T-cell (primary cell): ENCODE measurements at places on chromosomes 3 and 15. TPM values are rescaled to one million over a fixed set of nuclear protein-coding genes. Genes with fewer than 3 reads are reported as not detected.

DNA sequence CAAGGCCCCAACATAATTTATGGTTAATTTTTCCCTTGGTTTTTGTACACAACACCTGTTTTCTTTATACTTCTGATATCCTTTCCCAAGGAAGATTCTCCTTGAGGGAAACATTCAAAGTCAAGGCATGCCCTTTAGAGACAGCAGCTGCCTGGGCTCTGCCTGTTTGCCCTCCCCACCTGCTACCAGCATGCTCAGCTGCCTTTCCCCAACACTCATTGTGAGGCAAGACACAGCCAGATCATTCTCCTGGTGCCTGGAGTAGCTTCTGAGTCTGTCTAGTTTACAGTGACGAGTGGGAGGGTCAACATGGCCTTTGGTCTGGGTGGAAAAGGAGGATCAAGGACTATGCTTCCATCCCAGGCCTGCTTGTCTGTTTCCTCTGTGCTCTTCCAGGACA, 132.5 kb downstream of the EPHB1 start:
- no peak for DNase-seq
- no peak overlapping the region for H3K27ac ChIP-seq
- no peaks in the 10 kb centered on the region for H3K36me3 ChIP-seq
- no peak overlapping the region for H3K4me3 ChIP-seq
- H3K4me1 ChIP-seq = no peaks in the 10 kb centered on the region
- no peaks in the 10 kb centered on the region for H3K27me3 ChIP-seq

DNA sequence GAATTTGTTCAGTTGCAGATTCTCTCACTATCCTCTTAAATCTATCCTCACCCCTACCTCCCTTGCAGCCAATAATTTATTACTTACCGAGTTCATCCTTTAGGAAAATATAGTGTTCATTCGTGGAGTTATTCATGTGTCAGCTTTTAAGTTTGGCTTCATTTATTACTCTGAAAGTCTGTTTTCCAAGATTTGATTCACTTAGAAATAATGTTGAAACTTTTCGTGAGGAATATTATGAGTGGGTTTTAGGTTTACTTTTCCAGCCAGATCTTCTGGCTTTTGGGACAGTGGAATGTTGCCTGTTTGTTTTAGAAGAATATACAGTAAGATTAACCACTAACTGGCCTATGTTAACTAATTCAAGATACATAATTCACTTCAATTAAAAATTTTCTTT, 161.0 kb upstream of the CGNL1 start:
- DNase-seq = no peak
- H3K27me3 ChIP-seq = no peaks in the 10 kb centered on the region
- H3K4me3 ChIP-seq = no peak overlapping the region
- H3K36me3 ChIP-seq = no peaks in the 10 kb centered on the region
- H3K27ac ChIP-seq = no peak overlapping the region
- peaks cover 10% of the 10 kb centered on the region for H3K4me1 ChIP-seq

DNA sequence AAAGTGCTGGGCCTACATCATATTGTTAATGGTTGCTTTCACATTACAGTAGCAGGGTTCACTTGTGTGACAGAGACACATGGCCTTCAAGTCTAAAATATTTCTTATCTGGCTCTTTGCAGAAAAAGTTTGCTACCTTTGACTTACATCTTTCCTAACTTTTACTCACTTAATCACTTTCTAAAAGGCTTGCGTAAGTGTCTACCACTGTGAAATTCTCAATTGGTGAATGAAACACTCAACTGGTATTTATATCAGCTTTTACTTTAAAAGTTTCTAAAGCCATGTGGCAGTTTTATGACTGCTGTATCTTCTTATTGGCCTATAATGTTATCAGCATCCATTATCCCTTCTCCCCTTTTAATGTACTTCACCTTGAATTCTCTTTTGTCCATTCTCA, 554.5 kb downstream of the ZIC1 start:
- DNase-seq = no peak
- H3K27me3 ChIP-seq = no peaks in the 10 kb centered on the region
- H3K4me3 ChIP-seq = no peak overlapping the region

- no peaks in the 10 kb centered on the region for H3K27me3 ChIP-seq
- no peaks in the 10 kb centered on the region for H3K36me3 ChIP-seq
- DNase-seq = no peak
- H3K4me3 ChIP-seq = peak overlapping the region; percentile 63
- H3K27ac ChIP-seq = peak overlapping the region; percentile 91
Observed at GRCh38 chr3:38022896-38023709, 6.3 kb downstream of the PLCD1 start.

DNA sequence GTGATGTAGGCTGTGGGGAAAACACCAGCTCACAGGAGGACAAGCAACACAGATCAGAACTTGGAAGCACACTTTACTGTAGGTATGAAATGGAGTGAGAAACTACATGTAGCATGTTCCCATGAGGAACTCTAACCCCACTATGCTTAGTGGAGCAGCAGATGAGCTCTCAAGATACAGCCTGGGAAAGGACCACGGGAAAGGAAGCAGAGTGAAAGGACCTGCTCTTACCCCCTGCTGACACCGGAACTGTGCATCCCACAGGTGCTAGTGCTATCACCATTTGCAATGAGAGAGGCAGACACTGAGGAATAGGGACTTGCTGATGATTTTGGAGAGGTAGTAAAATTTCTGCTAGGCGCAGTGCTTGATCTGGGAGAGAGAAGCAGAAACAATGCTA, 28.6 kb downstream of the USP4 start:
- peaks cover 16% of the 10 kb centered on the region for H3K36me3 ChIP-seq
- no peaks in the 10 kb centered on the region for H3K4me1 ChIP-seq
- H3K4me3 ChIP-seq = no peak overlapping the region
- H3K27me3 ChIP-seq = no peaks in the 10 kb centered on the region
- H3K27ac ChIP-seq = no peak overlapping the region

Gene CLSTN2
- total RNA-seq = 0.12 TPM

- no peak for DNase-seq
- no peaks in the 10 kb centered on the region for H3K27me3 ChIP-seq
- no peak overlapping the region for H3K27ac ChIP-seq
- no peak overlapping the region for H3K4me3 ChIP-seq
Observed at GRCh38 chr15:50944672-50945071, 36.2 kb downstream of the AP4E1 start.

- no peak within 1 kb of the TSS for H3K27ac ChIP-seq
- no peak for DNase-seq
- peaks cover 21% of the 10 kb centered on the region for H3K27me3 ChIP-seq
- H3K36me3 ChIP-seq = no peaks in the 10 kb centered on the region
- no peaks in the 10 kb centered on the region for H3K4me1 ChIP-seq
- no peak within 1 kb of the TSS for H3K4me3 ChIP-seq
Observed at GRCh38 chr3:77039606-77040171, at the start of gene ROBO2. TSS of gene ROBO2 (plus strand) at chr3:77040099. CDS start at chr3:77040786, 687 bp downstream.

- no peaks in the 10 kb centered on the region for H3K27me3 ChIP-seq
- H3K4me3 ChIP-seq = no peak overlapping the region
- no peak for DNase-seq
- peaks cover 4% of the 10 kb centered on the region for H3K36me3 ChIP-seq
Observed at GRCh38 chr3:113685956-113686721, 10.3 kb downstream of the USF3 start.

DNA sequence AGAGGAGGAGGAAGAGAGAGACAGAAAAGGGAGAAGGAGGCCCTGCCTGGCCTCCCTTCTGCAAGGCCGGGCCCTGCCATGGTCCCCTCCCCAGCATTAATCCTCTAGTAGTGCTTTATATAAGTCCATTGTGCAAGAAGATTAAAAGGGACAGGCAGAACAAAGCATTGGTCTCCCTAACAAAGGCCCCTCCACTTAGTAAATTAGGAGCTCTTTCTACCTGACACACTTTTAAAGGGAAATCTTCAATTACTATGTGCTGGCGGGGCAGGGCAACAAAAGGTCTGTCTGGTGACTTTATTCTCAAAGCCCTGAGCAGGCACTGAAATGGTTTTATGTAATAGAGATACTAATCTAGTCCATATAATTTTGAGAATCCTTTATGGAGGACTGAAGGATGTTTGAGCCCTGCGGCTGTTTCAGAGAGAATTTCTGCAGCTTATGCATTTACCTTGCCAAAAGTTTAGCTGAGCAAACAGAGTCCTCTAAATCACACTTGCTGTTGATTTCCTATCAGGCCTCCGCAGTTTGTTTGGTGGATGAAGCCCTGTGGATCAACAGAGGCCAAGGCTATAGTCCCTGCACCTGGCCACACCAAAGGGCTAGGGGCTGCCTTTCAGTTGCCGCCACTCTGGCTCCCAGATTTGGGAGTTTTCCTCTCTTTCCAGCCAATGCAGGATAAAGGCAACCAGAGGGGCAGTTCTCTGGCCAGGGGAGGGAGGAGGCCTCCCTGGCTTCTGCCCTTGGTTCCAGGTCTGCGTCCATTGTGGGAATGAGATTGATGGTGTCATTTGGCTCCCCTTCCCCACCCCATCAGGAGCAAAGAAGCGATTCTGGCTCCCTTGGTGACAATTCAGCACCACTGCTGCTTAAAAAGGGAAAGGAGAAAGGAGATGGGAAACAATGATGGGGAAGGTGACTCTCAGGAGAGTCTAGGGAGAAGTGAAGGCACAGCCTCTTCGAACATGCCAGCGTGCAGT, 148.0 kb downstream of the MEGF11 start:
- no peaks in the 10 kb centered on the region for H3K36me3 ChIP-seq
- no peaks in the 10 kb centered on the region for H3K27me3 ChIP-seq
- H3K27ac ChIP-seq = no peak overlapping the region
- H3K4me1 ChIP-seq = no peaks in the 10 kb centered on the region
- DNase-seq = no peak

- no peak for DNase-seq
- no peaks in the 10 kb centered on the region for H3K36me3 ChIP-seq
- H3K4me3 ChIP-seq = no peak overlapping the region
- no peak overlapping the region for H3K27ac ChIP-seq
- H3K27me3 ChIP-seq = peaks cover 2% of the 10 kb centered on the region
- no peaks in the 10 kb centered on the region for H3K4me1 ChIP-seq
Observed at GRCh38 chr3:40333416-40333815, 23.9 kb downstream of the EIF1B start.

GRCh38 chr3:53936347-53936746, 44.7 kb upstream of the SELENOK start:
- no peak for DNase-seq
- no peak overlapping the region for H3K27ac ChIP-seq
- no peak overlapping the region for H3K4me3 ChIP-seq
- H3K27me3 ChIP-seq = no peaks in the 10 kb centered on the region
- H3K4me1 ChIP-seq = no peaks in the 10 kb centered on the region

Gene ALDH1L1
- total RNA-seq = 0.20 TPM

DNA sequence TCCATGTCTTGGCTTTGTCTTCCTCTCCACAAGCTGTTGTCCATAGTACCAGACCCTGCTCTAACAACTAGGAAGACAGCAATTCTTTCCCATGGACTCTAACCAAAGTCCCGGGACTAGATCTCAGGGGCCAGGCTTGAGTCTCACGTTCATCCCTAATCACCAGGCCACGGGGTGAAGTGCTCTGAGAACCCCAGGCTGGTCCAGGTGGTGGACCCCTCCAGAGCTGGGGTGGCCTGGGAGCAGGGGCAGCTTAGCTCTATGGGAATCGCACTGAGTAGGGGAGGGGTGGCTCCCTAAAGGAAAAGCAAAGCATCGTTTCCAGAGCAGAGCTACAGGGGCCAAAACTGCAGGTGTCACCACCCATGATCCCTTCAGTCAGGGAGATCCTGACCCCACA, 150.9 kb downstream of the TPRA1 start:
- DNase-seq = no peak
- H3K36me3 ChIP-seq = no peaks in the 10 kb centered on the region
- H3K4me1 ChIP-seq = no peaks in the 10 kb centered on the region
- no peaks in the 10 kb centered on the region for H3K27me3 ChIP-seq
- H3K27ac ChIP-seq = no peak overlapping the region
- H3K4me3 ChIP-seq = no peak overlapping the region

DNA sequence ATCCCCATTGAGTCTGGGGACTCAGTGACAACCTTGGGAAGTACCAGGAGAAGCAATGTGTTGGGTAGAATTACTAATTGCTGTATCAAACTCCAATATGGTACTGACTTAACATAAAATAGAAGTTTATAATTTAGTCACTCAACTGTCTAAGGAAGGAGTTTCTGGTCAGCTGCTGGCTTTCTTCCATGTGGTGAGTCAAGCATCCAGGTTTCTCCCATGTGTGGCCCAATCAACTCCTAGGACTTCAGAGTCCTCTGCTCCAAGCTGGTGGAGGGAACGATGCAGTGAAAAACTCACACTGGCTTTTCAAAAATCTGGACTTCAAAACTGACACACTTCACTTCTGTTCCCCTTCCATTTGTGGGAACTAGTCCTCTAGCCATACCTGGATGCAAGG, 25.2 kb downstream of the WNT5A start:
- H3K4me3 ChIP-seq = no peak overlapping the region
- no peaks in the 10 kb centered on the region for H3K27me3 ChIP-seq
- no peaks in the 10 kb centered on the region for H3K36me3 ChIP-seq
- no peak for DNase-seq

DNA sequence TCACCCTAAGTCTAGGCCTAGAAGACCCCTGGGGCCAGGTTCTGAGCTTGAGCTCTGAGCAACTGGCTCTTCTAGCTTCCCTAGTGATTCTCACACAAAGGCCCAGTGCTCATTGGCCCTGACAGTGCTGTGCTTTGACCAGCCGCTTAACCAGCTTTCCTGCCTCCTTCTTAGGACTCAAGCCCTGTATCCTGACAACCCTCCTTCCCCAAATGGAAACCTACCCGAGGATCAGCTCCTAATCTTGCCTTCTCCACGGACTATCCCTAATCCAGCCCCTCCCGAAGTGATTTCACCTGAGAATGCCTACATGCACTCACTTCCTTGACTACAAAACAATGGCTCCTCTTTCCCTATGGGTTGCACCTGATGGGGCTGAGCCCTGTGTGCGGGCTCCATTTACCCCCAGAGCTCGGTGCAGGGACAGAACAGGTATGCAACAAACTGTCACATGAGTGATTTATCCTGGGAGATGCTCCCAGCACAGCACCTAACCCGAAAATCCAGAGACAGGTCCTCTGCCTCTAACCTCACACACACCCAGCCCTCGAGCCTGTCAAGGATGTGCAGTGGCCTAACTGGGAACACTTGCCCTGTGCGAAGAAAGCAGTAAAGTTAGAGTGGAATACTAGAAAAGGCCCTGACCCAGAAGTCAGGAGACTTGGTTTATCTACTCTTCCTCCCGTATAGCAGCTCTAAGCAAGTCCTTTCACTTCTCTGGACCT, 2.3 kb downstream of the MEGF11 start:
- H3K4me1 ChIP-seq = peaks cover 34% of the 10 kb centered on the region
- DNase-seq = no peak
- H3K27ac ChIP-seq = no peak overlapping the region
- H3K27me3 ChIP-seq = peaks cover 20% of the 10 kb centered on the region
- H3K4me3 ChIP-seq = no peak overlapping the region
- no peaks in the 10 kb centered on the region for H3K36me3 ChIP-seq

Gene CDCP1
- 1.7 TPM for total RNA-seq
